Stimulated activated CD4-positive, alpha-beta T cell treated with anti-CD3 and anti-CD28 coated beads, Interleukin-1b, Interleukin-23, amount 100 ng/mL, for 1 hour (primary cell): ENCODE measurements at places on chromosomes 6 and 20.

GRCh38 chr6:154650351-154650750 is 82.9 kb upstream of the SCAF8 start:
- DNase-seq = no peak

DNA sequence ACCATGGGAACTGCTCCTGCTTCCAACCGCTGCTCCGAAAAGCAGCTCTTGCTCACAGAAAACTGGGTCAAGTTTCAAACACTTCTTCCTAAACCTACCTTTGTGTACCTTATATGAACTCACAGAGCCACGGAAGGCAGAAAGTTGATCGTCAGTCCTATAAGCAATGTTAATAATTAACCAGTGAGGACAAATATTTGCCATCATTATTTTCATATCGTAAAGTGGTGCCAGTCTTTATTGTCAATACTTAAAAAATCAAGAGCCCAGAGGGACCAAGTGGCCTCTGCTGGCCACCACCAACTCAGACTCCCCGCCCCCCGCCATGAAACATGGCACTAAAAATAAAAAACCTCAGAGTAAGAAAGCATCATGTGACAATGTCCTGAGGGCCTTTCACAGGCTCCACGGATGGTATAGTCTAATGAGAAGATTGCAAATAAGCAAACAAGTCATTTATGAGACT is 9.1 kb upstream of the PBOV1 start:
- DNase-seq = no peak

DNA sequence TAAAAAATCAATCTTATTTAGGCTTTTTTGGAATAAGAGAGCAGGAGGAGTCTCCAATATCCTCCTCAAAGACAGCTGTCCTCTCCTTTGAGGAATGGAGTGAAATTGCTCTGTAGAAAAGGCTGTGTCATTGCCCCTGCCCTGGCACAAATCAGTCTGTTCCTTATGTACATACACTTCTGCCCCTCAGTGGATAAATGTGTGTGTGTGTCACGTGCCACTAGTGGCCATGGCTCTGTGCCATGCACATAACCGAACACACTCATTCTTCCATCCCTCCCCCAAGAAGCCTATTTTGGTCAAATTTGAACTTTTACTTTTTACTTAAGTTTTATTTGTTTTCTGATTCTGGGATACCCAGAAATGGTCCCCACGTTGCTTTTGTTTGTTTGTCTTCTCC is 49.2 kb downstream of the ANKS1A start:
- DNase-seq = no peak

DNA sequence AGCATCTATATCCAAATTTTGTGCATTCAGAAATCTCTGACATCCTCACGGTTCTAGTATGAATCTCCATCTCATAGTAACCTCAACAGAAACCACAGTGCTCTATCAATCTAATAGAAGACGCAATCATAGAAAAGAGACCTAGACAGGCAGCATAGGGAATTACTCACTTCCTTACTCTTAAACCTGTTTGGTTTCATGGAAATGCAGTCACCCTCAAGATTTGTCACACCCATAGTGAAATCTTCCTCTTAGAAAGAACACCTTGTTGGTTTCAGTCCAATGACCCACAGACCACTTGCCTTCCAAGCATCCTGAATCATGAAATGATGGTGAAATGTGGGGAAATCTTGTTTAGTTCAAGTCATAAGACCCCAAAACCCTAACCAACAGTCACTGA is 166.1 kb upstream of the PRDM1 start:
- no peak for DNase-seq

DNA sequence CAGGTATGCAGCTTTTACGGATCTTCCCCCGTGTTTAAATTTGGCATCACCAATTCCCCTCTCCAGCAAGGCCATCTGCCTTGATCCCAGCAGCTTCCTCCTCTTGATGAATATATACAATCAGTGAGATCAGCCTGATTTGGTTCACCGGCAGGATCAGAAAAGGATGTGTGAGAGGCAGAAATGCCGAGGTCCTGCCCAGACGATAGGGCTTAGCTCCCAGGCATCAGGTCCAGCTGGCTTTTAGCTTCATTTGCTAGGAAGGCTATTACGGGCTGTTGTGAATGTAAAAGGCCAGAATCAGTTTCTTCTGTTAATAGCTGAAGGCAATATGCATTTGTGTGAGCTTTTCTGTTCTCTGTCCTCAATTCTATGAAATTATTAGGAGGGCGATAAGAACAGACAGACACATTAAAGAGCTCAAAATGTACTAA is 372.8 kb downstream of the BTBD9 start:
- DNase-seq = no peak

- no peak for DNase-seq
These were observed 240.8 kb downstream of the CDC5L start for GRCh38 chr6:44628347-44628746.

GRCh38 chr6:154491567-154492470 is 18.7 kb downstream of the CNKSR3 start:
- DNase-seq = no peak

DNA sequence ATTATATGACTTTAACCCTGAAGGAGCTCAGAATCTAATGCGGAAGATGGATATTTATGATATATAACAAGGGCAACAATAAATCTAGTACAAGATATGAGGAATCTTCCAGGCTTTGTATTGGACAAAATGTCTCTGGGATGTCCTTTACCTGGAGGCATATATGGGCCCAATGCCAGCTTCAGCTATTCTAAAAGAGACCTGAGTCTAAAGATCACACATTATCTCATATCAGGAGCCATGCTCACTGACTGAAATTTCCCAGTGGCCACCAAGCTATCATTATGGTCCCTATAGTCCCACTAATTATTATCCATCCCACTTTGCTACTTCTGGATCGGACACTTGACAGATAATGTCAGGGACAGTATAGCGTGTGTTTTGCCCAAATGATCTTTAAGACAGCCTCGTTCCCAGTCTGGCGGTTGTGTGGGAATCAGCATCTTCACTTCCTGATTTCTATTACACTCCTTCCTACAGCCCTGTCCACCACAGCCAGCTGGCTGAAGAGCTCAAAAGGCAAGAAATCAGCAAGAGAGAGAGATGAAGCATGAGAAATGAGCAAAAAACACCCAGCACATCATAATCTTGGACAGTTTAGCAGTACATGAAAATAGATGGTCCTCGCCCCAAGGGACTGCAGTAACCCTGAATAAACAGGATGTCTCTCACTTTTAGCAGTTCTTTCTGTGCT is 34.9 kb downstream of the KLHL31 start:
- no peak for DNase-seq

DNA sequence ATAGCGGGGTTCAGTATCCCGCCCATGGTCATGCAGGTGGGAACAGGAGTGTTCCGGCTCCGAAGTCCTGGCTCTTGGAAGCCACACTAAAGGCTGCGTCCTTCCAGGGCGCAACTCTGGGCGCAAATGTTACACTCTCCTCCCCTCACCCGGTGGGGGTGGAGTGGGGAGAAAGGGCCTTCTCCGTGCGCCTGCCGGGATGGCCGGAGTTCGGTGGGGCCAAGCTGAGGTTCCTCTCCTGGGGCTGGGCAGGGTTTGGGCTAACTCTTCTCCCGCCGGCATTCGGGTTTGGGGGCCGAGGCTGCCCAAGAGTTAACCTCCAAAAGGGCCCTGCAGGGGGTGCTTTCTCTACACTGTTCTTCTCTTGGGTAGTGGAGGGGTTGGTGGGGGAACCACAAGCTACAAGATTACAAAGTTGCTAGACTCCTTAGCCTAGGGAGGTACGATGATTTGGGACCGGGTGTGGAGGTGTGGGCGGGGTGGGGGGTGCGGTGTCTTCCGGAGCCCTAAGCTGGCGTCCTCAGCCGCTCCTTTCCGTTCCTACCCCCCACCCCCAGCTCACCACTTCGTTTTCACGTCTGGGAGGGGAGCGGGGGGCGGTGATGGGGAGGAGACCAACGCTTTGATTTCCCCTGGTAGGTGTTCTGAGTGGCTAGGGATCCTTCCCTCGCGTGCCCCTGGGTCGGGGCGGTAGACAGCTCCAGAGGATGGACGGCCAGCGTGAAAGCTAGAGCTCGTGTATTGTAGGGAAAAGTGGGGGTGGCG is 12.3 kb downstream of the NRN1 start:
- DNase-seq = no peak

GRCh38 chr6:163806755-163807499 is 392.4 kb downstream of the QKI start:
- no peak for DNase-seq

GRCh38 chr6:100171533-100172321 is 177.7 kb upstream of the MCHR2 start:
- no peak for DNase-seq

DNA sequence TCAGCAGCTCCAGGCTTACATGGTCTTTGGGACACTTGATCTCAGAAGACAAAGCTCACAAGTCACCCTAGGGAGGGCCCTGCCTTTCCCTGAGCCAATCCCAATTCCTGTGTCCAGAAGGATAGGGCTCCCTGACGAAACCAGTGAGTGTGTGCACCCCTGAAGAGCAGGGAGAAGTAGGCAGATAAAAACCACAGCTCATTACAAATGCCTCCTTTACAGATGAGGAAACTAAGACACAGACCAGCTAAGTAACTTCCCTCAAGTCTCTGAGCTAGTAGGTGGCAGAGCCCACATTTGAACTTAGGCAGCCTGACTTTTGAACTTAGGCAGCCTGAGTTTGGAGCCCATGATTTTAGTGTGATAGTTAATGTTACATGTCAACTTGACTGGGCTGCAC is 6.7 kb upstream of the ZFAND3 start:
- DNase-seq = no peak

GRCh38 chr20:62740286-62741141 is 31.9 kb downstream of the NTSR1 start:
- peak; percentile 43 for DNase-seq

- no peak for DNase-seq
These were observed 95.6 kb downstream of the RAMACL start for GRCh38 chr6:166490671-166491500.

DNA sequence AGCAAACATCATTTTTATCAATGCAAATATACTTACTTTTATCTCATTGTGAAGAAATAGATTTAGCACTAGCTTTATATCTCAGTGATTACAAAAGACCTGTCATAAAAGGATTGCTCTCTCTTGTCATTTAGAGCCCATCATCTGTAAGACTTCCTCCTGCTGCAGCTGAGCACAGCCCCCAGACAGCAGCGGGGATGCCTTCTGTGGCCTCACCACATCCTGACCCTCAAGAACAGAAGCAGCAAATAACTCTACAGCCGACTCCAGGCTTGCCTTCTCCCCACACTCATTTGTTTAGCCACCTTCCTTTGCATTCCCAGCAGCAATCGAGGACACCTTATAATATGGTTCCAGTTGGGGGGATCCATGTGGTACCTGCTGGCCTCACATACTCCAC is 127.0 kb upstream of the EDN1 start:
- DNase-seq = no peak

DNA sequence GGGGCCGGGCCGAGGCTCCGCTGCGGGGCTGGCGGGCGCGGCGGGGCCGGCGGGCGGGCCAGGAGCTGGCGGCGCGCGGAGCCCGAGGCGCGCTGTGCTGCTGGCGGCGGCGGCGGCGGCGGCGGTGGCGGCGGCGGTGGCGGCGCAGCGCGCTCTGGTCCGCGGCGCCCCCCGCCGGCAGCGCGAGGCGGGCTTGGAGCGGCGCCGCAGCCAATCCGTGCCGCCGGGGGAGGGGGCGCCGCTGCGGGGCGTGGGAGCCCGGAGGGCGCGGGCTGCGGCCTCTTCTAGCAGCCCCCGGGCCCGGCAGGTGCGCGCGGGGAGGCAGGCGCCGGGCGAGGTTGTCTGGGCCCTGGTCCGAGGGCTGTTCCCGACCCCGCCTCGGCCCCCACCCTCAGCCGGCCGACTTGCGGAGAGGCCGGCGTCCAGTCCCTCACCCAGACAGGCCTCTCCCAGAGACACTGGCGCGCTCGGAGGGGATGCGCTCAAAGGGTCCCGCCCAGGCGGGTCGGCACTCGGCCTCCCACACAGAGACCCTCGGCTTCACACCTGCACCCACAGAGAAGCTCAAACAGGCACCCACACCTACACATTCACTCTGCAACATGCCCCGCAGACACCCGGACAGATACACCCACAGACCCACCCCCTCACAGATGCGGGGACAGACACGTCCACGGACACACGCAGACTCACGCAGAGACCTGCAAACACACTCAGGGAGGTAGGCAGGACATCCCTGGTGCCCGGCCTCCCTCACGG is at the start of gene RIMS4:
Gene RIMS4 (minus strand): TSS at position 156 of the 759 bp plus-strand sequence. CDS start 275 bp downstream, outside the sequence.
- no peak for DNase-seq

- no peak for DNase-seq
These were observed 373.5 kb downstream of the HTR1B start for GRCh38 chr6:77089776-77090175.

GRCh38 chr6:34953061-34954025 is 64.3 kb downstream of the ANKS1A start:
- DNase-seq = no peak
